Islet precursor cell (in vitro differentiated cells): ENCODE measurements at places on chromosomes 3 and 15.

GRCh38 chr3:154142608-154143007 lies 21.4 kb downstream of the ARHGEF26 start:
- DNase-seq, result no peak

DNA sequence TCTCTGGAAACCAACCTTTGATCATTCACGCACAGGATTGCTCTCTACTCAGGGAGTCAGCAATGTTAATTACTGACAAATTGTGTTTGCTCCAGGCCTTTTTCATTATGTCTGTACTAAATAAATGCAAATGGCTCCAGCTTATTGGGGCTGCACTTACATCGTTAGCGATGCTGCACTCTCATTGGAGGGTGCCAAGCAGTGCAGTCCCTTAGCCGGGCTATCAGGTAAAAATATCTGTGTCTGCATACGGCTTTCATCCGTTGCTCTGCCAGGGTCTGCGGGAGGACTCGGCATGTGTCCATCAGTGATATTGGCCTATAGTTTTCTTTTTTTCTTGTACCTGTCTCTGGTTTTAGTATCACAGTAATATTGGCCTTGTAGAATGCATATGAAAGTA lies 471.5 kb upstream of the CADM2 start:
- DNase-seq, result peak; percentile 56

GRCh38 chr3:168312984-168313383 lies 217.3 kb upstream of the GOLIM4 start:
- DNase-seq, result no peak

- peak; percentile 92 for DNase-seq
Observed at GRCh38 chr3:149299938-149300801, 33.3 kb downstream of the TM4SF18 start.

GRCh38 chr3:190384309-190384756 lies 3.6 kb upstream of the CLDN16 start:
- DNase-seq, result peak; percentile 52

DNA sequence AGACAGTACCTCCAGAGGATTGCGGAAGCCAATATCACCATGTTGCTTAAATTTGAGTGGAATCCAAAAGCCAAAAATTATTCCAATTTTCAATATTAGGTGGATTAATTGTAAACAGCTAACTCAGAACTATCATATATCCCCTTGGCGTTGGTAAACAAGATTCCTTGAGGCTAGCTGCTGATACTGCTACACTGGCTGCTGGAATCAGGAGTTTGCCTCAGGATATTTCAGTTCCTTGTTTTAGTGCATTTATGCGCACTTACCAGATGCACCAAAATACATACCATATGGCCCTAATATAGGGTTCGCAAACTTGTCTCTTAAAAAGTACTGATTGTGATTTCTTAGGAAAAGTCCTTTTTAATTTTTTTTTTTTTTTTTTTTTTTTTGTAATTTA lies 605.2 kb upstream of the NAALADL2 start:
- no peak for DNase-seq

GRCh38 chr3:13768453-13768852 lies 111.4 kb downstream of the WNT7A start:
- DNase-seq, result peak; percentile 46

GRCh38 chr3:118970819-118971218 lies 63.8 kb downstream of the IGSF11 start:
- DNase-seq, result no peak

DNA sequence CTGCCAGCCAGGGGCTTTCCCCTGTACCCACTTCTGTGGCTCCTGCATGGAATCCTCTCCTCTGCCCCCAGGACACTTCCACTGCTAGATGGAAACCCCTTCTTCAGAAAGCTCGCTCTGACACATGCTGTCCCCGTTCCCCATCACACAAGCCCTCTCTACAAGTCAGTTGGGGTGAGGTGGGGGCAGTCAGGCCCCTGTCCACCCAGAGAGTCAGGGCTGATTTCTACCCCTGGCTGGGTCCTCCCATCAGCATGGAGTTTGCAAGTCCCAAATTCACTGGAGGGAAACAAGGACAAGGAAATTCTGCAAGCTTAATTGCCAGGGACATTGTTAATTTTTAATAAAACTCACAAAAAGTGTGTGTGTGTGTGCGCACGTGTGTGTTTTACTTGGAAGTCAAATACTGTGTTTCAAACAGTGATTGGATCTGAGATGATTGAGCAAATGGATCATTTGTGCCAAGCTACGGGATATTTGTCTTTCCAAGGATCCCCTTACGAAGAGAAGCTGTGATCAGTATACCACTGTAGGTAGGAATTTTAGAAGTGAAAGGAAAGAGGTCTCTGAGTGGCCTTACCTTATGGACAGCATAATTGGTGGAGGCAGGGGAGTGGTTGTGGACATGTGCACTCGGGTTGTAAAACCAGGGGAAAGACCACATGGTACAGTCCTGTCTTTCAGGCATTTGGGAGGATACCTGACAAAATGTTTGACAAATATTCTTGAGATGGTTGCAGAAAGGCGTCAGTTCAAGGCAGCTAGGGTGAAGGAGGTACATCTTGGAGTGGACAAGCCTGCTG lies 1.5 kb upstream of the AMOTL2 start:
- peak; percentile 59 for DNase-seq

DNA sequence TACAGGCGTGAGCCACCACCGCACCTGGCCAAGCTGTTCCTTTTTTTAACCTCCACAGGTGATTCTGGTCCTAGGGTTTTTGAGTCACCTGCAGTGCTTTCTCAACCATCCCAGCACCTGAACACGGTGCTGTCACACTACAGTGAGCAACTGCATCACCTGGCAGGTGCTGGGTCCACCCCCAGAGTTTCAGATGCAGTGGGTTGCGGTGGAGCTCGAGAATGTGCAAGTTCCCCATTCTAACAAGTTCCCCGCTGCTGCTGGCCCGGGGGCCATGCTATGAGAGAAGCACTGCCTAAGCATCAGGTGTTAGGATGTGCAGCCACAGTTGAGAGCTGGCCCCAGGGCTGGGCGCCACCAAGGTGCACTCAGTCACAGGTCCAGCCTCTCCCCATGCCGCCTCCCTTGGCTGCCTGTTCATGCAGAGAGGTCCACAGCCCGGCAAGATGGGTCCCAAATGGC lies 18.0 kb downstream of the ISG20 start:
- DNase-seq, result no peak

DNA sequence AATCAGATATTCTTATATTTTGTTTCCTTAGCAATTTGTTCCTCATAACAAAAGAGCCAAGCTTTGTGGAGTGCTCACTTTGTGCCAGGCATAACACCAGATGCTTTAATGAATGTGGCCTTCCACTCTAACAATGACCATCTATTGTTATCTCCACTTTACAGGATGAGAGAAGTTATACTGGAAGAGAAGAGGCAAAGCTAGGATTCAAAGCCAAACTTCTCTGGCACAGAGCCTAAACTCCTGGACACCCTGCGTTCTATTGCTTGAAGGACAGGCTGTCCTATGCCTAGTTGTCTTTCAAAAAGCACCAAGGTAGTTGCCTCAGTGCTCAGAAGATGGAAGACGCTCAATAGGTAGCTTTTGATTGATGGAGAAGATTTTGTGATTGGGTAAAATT lies 123.2 kb upstream of the FEZF2 start:
- DNase-seq, result no peak

GRCh38 chr3:117454908-117455307 lies 745.3 kb downstream of the TUSC7 start:
- DNase-seq, result no peak

GRCh38 chr15:46961795-46962194 lies 755.5 kb upstream of the SEMA6D start:
- peak; percentile 69 for DNase-seq

DNA sequence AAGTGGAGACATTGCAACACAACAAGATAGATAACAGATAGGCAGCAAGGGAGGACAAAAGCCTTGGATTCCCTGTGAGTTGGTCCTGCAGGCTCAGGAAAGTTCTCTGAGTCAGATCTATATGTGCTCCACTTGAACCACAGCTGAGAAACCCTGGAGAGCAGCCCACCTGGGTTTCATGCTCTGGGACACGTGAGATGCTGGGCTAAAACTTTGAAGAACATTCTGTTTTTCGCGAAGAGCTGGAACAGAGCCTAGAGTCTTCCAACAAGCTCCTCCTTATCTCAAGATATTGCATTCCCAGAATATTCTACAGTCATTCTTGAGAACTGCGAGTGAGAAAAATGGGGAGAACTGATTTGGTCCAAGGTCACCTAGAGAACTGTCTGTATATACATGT lies 583.0 kb upstream of the ROBO1 start:
- DNase-seq, result no peak

DNA sequence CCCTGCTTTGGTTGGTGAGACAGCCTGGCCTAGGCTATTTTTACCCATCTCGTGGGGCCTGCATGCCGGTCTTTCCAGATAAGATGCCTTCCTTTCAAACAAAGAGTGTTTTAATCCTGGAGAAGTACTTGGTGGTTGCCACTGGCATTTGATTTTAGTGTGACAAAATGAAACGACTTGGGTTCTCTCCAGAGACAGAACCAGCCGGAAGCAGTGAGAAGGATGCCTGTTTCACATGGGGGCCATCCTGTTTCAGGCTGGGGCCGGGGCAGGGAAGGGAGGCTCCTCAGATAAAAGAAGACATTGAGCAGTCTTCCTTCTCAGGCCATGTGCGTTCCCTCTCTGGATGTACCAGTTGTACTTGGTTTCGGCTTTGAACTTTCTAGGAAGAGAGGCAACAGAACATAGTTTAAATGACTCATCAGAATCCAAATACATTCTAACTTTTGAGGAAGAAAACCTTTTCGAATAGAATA lies 74.9 kb downstream of the TOP2B start:
- peak; percentile 55 for DNase-seq

GRCh38 chr3:46710229-46710628 lies 7.4 kb downstream of the PRSS50 start:
- no peak for DNase-seq

DNA sequence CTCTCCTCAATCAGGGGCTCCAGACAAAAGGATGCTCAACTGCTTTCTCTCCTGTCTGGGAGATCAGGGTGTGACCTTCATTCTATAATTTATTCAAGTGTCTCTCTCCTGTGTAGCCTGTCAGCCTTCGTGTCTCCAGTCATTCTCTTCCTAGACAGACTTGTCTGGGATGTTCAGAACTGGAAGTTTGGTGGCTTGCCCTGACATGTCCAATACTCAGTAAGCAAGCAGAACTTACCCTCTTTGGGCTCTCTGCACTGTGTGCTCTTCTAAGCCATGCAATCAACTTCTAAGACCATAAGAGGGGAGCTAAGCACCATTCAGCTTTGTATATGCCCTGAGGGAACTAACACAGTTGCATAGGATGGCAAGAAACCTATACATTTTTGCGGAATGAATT lies 14.1 kb downstream of the ACKR2 start:
- DNase-seq, result peak; percentile 75

DNA sequence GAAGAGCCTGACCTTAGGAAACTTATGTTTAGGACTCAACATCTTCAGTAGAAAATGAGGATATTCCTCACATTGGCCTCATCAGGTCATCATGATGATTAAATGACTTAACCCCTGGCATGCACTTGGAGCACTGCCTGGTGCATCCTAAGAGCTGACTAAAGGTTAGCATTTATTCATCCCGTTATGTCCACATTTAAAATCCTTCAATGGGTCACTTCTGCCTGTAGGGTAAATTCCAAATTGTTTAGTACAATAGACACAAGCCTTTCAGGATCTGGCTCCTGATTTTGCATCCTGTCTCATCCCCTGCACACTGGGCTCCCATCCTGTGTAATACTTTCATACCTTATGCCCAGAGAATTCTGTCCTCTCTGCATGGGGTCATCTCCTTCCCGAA lies 195.2 kb upstream of the MCTP2 start:
- DNase-seq, result no peak
